ENCODE measurements at places on chromosomes 12 and 14.

- DNase-seq: no peak
Measured at GRCh38 chr12:97767347-97767746, 304.7 kb downstream of the RMST start.

DNA sequence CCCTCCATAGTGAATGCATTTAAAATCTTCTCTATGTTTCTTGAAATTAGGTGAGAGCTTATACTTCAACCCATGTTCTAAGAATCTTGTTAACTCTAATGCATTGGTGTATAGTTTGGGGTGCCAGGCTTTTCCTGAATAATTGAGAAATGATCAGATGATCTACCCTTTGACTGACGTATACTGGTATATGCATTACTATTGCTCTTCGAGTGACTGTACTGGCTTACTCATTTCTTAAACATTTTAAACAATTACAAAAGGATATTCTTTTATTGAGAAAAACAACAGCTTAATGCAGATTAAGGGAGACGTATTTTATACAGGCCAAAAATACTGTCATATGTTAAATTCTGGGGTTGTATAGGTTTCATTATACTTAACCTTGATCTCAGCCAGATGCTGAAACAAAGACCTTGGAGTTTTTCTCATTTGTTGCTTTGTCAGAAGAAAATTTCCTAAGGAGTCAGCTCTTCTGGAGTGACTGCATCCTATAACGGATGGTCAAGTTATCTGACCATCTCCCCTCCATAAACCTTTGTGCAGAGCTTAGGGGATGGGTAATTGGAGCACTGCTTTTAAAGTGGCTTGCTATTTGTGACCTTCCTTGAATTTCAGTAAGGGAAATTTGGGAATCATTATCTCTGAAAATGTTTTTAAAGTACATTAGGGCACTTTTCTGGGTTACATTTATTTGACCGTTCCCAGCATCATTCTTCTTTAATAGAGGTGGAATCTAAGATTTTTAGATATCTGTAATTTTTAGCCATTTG lies 507.6 kb downstream of the PCNX1 start:
- DNase-seq: no peak

- DNase-seq: peak; percentile 13
Measured at GRCh38 chr12:93167841-93168492, 209.8 kb upstream of the NUDT4 start.

GRCh38 chr14:39426605-39427004 lies 5.6 kb downstream of the FBXO33 start:
- DNase-seq: peak; percentile 54

DNA sequence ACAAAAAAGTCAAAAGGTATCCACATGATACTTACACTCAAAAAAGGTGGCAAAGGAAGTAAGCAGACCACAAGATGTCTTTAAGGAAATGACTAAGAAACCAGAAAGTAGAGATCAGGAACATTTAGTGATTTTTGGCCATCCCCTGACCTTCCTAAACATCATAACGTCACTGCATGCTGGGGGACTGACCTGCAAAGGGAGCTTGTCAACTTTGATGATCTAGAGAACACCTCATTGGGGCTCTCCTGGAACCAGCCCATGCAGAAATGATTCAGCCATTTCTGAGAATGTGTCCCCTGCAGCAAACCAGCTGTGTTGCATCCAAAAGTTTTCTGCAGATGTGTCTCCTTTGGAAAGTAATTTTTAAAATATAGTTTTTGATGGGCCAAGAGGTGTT lies 152.2 kb upstream of the RASSF8 start:
- no peak for DNase-seq
